ENCODE measurements at places on chromosomes 2 and 18.

- DNase-seq, result no peak
Measured at GRCh38 chr2:23291239-23291638, 93.7 kb upstream of the KLHL29 start.

- DNase-seq, result no peak
Measured at GRCh38 chr18:61764381-61764780, 128.4 kb downstream of the RNF152 start.

- no peak for DNase-seq
Measured at GRCh38 chr2:220437938-220438337, 810.5 kb downstream of the SLC4A3 start.

DNA sequence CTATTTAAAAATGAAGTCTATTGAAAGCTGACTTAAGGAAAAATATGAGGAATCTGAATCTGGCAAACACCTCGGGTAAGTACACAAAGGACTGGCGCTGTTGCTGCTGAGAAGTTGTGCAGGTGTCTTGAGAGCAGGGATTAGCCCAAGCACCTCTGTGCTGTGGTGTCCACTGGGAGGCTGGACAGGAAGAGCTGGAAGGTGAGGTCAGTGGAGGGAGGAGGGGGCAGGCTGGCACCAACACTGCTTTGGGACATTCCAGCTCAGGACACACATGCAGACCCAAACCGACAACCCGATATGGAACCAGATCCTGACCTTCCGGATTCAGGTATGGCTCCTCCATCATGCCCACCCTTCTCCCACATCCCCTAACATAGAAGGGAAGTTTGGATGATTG lies 20.6 kb downstream of the FER1L5 start:
- DNase-seq, result no peak

GRCh38 chr2:13046557-13047165 lies 329.9 kb downstream of the TRIB2 start:
- peak; percentile 17 for DNase-seq

GRCh38 chr2:198762441-198762840 lies 695.3 kb downstream of the SATB2 start:
- no peak for DNase-seq

GRCh38 chr2:99691926-99692325 lies 202.1 kb upstream of the REV1 start:
- no peak for DNase-seq

GRCh38 chr2:188051706-188052105 lies 240.0 kb upstream of the GULP1 start:
- no peak for DNase-seq

- DNase-seq, result peak; percentile 36
Measured at GRCh38 chr2:122136056-122136455, 380.6 kb downstream of the TSN start.

DNA sequence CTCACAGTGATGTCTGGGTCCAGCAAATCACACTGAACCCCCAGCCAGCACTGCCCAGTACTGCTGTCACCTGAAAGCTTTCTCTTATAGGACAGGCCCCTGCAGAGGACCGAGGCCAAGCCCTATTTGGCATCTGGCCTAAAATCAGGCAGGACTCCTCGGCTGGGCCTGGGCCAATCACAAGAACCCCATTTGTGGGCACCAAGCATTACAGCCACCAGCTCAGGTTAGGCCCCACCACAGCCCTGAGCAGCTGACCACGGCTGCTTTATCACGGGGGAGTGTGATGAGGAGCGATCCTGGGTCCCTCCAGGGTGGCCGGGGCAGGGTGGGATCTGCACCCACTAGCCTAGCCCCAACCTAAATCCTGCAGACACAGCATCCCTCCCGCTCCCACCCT lies 8.2 kb downstream of the BIN1 start:
- DNase-seq, result no peak

DNA sequence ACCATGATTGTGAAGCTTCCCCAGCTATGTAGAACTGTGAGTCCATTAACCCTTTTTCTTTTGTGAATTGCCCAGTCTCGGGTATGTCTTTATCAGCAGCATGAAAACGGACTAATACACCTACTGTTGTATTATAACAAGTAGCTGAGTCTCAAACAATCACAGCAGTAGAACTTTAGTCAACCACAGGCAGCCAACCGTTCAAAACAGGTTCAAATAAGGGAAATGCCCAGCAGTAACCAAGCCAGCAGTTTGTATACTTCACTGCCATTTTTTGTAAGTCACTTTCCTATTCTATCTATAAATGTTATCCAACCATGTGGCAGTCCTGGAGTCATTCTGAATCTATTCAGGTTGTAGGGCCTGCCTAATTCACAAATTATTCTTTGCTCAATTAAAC lies 1560.6 kb upstream of the SLC39A10 start:
- no peak for DNase-seq

- DNase-seq, result no peak
Measured at GRCh38 chr18:23578891-23579653, 7.2 kb downstream of the NPC1 start.

GRCh38 chr2:130263606-130264005 lies 65.4 kb upstream of the TUBA3E start:
- DNase-seq, result no peak

DNA sequence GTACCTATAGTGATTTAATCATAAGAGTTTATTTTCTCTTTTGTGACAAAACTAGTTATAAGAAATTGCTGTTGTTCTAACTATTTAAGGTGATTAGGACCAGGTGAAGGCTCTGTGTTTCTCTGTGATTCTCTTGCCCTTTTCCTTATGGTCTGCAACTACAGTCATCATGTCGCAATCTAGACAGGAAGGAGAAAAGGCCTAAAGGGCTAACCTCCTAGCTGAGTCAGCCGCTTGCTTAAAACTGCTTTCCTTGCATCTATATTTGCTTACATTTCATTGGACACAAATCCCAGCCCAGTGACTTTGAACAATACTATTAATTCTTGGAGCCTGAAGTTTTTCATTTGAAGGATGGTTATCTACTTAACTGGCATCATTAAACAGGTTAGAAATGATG lies 93.1 kb downstream of the PIK3C3 start:
- peak; percentile 68 for DNase-seq

Measured in ACHN (cell line).